ENCODE measurements at places on chromosomes 12 and 14.

GRCh38 chr14:77980475-77981321 lies 180.8 kb downstream of the ADCK1 start:
- DNase-seq = peak; percentile 28

- DNase-seq = no peak
Measured at GRCh38 chr12:89166525-89166934, 185.8 kb downstream of the DUSP6 start.

DNA sequence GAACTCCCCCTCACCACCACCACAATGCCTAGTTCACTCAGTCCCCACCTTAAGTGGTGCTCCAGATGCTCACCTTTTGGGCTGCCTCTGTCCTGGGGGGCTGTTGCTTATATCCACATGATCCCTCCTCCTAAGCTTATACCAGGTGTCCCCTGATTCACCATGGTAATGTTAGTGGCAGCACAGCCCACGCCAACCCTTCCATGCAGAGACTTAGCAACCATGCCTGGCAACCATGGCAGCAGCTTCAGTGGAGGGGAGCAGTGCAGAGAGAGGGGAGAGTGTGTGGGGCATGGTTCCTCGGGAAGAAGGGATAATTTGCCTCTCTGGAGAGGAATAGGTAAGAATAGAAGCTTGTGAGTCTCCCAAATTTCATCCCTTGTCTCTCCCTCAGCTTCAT lies 1.2 kb upstream of the DDN start:
- DNase-seq = no peak

GRCh38 chr12:10584415-10584814 lies 29.0 kb downstream of the MAGOHB start:
- DNase-seq = no peak

GRCh38 chr14:55599250-55599879 lies 19.4 kb downstream of the KTN1 start:
- DNase-seq = no peak

GRCh38 chr14:60294411-60295069 lies 45.5 kb downstream of the PPM1A start:
- no peak for DNase-seq

DNA sequence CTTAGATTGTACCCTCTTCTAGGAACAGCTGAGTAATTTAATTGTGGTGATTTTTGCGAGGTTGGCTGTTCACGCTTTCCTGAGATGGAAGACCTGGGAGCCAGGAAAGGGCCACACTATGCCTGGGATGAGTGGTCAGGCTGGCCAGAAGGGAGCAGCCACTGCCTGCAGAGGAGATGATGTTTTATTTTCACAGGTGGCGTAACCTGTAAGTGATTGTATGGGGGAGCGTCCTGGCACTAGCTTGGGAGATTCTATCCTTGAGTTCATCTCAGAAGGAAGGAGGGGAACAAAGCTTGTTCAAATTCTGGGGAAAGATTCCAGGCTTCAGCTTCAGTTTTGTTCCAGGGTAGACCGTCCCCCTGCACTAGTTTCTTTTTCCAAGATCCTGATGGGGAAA lies 1.2 kb downstream of the RPH3A start:
- no peak for DNase-seq

DNA sequence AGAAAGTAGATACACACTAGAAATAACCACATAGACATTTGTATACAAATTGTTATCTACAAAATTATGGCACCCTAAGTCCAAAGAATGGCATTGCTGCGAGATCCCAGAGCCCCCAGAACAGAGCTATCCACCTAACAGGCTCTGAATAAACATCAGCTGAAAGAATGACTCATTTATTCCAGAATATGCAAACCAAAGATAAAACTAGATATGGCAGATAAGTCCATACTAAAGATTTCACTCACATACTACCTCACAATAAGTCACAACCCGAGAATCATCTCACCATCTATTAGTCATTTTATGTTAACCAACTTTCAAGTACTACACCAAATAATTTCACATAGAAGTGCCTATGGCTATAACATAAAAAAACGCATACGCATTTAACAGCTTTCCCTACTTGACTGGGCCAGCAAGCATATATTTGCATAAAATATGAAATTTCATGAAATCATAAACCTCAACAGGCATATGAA lies 5.6 kb downstream of the CNIH1 start:
- DNase-seq = no peak
